ENCODE measurements at places on chromosomes 2 and 18.
A peak's percentile ranks its signal among the peaks of the same experiment; 100 is the strongest.

- peak; percentile 55 for DNase-seq
These were observed 5.4 kb upstream of the CWC22 start for GRCh38 chr2:180012523-180012922.

GRCh38 chr2:173410579-173410978 lies 55.9 kb downstream of the CDCA7 start:
- no peak for DNase-seq

DNA sequence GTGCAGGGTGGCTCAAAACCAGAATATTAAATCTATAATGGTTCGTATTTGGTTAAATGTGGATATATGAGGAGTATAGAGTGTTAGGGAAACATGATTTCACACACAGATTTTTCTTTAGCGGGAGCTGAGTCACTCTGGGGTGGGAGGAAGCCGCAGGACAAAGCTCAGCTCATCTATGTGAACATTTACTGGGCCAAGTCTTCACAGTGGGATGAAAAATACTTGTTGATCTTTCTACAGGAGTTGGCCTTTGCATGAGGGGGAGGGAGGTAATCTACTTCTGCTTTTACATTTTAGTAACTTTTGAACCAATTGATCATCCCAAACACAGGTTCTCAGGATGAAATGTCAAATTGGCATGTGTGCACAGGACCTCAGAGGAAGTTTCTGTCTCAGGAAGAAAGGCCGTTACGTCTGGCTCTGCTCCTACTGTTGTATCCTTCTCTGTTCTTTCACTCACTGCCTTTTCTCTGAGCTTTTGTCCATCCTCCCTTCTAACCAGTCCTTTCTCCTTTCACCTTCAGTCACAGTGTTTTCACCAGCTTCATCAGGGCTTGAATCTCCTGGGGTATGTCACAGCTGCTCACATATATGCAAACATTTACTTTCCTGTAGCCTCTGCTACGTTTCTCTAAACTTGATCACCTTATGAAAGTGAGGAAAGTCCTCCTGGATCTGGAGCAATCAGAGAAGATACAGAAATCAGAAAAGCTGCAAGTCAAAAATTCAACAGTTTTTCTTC lies 943.3 kb upstream of the FANCL start:
- DNase-seq, result peak; percentile 52

GRCh38 chr2:83340424-83340823 lies 1118.7 kb downstream of the SUCLG1 start:
- no peak for DNase-seq

DNA sequence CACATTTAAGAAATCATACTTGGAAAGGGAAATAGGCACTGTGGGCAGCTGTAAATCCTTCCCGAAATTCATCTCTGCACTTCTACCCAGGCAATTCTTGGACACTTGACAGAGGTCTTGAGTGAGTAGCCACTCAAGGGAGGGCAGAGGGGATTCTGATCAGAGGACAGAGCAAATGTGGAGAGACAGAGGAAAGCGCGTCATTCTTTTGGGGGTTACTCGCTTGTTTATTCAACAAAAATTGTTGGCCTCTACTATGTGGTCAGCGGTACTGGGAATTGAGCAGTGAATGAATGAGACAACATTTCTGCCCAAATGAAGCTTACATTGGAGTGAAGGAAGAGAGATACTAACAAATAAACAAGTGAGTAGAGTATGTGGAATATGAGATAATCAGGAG lies 41.4 kb upstream of the YES1 start:
- no peak for DNase-seq
